Activated CD4-positive, alpha-beta T cell treated with anti-CD3 and anti-CD28 coated beads, Interleukin-2, amount 50 U/mL, for 16 hours (primary cell): ENCODE measurements at places on chromosomes 2 and 18.

GRCh38 chr2:75327334-75327733 lies 128.0 kb upstream of the TACR1 start:
- DNase-seq = no peak

GRCh38 chr2:71457923-71458322 lies 4.6 kb downstream of the DYSF start:
- no peak for DNase-seq

- DNase-seq = no peak
These were observed 35.5 kb downstream of the VAPA start for GRCh38 chr18:9949315-9949714.

DNA sequence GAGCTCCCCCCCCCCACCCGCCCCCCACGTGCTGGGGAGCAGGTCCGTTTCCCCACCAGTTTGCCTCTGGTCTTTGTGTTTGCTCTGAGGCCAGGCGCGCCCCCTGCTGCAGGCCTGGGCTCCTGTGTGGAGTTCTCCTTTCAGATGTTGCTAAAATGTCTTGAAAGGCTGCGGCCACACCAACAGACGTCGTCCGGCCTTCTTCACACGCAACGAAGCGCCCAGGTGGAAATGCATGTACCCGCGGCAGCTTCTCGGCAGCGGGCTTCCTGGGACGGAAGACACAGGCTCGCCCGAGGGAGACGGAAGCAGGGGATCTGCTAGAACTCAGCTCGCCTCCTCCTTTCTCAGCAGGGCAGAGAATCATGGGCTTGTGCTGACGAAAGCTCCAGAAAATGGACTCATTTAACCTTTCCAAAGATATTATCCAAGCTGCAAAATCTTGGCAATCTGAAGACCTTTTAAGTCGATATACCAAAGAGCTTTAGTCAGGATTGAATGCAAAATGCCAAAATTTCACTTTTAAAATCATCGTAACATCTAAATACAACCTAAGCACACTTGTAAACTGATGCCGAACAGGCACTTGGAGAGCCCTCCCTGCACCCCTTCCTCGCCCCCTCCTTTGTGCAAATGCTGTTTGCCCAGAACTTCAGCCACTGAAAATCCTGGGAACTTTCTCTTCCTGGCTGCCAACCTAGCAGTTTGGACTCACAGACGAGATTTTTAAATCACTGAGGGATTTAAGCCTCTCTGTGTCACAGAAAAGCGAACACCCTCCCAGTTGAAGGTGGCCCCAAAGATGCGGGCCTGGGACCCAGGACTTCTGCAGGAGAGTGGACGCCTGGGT lies 125.5 kb upstream of the ZNF516 start:
- DNase-seq = peak; percentile 39

DNA sequence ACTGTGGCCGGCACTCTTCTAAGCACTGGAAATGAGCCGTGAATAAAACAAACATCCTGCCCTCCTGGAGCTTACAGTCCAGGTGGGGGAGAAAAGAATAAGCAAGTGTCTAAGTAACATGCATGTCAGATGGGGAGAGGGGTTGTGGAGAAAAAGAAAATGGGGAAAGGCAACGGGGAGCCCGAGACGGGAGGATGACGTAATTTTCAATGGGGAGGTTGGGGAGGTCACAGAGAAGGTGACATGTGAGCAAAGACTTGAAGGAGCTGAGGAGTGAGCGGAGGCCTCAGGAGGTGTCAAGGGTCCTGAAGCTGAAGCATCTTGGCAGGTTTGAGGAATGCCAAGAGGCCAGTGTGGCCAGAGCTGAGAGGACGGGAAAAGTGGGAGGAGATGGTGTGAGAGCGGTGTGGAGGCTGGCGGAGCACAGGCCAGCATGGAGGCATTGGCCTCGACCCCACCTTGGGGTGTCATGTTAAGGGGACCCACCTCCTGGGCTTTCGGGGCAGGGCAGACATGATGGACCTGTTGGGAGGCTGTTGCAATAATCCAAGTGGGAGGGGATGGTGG lies 15.0 kb upstream of the NTSR2 start:
- no peak for DNase-seq

DNA sequence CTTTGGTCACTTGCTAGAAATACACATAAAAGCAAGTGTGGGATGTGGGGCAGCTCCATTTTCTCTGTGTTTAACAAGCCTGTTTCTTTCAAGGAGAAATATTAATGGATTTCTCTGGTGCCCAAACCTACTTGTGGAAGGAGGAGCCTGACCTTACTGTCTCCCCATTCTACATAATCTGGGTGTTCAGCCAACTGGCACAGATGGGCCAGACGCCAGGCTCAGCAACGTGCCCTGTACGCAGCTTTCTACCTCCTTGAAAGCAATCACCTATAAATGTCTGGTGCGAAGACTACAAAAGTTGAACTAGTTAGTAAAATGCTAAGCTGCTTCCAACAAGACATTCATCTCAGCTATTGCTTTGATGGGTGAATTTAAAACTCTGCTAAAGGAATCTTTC lies 33.2 kb upstream of the MYO3B start:
- DNase-seq = no peak

GRCh38 chr2:205464681-205465080 lies 217.6 kb upstream of the NRP2 start:
- no peak for DNase-seq

DNA sequence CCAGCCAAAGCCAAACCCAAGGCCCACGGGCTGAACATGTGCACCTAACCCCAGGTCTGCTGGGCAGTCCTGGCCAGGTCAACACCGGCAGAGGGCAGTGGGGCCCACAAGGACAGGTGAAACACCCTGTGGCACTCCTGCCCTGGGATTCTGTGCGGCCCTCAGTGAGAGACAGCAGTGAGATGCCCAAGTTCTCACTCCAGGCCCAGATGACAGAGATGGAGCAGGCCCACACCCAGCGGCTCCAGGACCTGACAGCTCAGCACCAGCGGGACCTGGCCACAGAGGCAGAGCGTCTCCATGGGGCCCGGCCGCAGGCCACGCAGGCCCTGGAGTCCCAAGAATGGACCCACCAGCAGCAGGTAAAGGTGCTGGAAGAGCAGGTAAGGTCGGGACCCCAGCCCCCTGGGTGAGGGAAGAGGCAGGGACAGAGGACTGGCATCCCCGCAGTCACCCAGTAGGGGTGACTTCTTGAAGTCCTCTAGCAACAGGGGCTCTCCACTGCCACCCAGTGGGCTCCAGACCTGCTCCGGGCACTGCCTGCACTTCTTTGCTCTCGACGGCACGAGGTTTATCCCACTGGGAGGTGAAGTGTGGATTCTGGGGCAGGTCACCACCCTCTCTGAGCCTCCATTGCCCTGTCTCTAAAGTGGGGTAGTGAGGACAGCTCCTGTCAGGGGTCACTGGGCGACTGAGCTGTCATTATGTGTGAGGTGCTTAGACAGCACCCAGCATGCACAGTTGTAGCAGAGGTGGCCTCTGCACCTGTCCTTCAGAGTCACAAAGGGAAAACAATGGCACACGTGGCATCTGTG lies 8.8 kb upstream of the SNED1 start:
- DNase-seq = no peak

DNA sequence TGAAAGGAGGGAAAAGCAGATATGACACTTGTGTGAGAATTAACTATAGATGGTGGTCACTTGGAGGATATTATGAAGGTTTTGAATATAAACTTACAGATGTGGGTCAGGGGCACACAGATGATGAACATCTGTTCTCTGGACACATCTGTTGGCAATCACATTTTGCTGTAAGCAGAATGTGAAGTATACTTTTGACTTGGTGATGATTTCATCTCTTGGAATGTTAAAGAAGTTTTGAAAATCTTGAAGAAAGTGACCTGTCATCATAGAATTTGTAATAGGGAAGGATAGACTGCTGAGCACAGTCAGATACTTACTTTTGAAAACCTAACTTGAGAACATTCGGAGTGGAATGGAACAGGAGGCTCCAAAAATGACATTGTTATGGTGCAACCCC lies 40.2 kb downstream of the PIKFYVE start:
- DNase-seq = no peak

DNA sequence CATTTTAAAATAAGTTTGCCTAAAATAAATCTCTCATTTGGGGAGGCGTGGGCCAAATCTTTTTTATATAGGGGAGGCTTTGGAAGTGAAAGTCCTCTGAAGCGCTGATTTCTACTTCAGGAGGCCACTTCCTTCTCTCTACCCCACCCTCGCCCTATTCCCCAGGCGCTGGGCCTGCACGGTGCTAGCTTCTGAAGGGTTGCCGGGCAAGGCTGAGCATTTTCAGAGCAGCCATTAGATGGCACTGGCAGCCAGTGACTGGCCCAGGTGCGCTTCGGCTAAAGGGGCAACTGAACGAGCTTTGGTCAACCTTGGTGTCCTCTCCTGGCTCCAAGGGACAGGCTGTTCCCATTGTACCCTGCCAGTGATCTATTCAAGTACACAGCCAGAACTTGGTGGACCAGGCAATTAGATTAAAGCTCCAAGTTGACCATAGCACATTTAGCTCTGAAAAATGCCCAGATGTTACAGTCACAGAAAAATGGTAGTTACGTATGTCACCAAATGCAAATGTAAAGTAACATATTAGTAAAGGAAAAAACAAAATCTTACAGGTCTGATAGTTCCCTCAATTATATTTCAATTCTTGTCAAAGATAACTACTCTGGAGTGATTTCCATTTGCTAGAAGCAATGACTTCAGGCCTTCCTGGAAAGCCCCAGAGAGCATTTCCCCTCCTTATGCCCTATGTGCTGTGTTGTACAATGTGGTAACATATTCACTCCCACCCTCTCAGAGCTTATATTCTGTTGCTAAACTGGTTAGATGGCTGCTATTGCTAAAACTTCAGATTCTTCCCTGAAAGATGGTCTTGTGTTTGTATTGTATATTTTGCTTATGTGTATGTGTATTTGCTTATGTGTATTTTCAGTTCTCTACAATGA lies 2.1 kb downstream of the POMC start:
- DNase-seq = peak; percentile 44

DNA sequence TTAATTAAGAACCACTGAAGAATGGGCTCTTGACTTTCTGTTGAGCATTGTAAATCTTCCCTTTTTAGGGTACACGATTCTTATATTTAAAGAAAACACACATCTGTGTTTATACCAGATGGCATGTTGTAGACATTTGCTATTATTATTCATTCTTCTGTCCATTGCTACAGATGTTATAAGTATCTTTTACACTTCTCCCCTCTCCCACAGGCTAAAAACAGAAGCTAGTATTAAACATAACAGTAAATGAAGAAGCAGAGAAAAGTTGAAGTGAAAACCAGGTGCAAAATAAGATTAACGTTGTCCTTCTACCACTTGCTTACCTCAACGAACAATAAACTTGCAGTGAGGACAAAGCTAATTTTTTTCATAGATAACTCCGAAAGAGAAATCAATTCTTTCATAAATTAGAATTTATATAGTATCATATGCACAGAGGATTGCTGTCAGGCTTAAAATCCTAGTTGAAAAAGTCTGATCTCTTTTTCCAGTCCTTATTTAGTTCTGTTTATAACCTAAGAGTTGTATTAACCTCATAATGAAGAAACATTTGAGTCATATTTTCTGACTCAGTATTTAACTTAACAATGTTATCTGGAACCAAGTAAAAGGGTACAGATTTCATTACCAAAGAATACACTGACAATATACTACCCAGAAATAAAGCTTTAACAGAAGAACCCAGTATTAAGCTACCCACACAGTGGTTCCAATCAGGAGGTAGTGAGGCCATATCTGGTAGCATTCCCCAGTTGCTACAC lies 16.4 kb upstream of the ZNF385B start:
- DNase-seq = no peak

- no peak for DNase-seq
These were observed 220.8 kb downstream of the SPP2 start for GRCh38 chr2:234271338-234271737.

- no peak for DNase-seq
These were observed 1491.9 kb upstream of the CELF4 start for GRCh38 chr18:39057423-39058064.

GRCh38 chr2:38417745-38418689 lies 40.9 kb upstream of the ATL2 start:
- no peak for DNase-seq

DNA sequence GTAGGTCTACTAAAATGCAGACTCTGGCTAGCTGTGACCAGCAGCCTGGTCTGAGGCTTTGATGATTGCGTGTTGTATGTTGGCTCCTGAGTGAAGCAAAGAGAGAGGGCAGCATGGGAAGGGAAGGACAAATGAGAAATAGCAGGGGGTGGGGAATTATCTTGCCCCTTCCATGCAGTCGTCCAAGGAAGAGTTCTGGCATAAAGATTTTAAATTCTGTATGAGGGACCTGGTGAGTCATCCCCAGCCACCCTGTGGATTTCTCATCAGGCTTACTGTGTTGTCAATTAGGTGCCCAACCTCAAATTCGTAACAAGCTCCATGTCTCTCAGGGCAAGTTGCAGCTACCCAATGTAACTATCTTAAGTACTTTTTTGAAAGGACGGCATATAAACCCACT lies 72.1 kb upstream of the NOSTRIN start:
- no peak for DNase-seq

GRCh38 chr18:13579874-13580273 lies 146.5 kb downstream of the FAM210A start:
- DNase-seq = no peak

DNA sequence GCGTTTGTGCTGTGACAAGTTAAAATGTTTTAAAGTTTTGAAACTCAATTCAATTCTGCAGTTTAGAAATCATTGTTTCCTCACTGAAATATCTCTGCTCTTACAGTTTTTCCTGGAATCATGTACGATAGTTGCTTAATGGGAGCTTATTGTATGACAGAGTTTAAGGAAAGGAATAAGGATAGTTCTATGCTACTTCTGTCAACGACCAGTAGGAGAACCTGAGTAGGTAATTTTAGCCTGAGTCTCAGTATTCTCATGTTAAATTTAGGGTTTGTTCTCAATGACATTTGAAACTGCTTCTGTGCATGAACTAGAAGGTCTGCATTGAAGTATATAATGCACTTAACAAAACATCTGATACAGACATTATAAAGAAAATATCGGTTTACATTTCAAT lies 361.1 kb downstream of the CPS1 start:
- DNase-seq = no peak

DNA sequence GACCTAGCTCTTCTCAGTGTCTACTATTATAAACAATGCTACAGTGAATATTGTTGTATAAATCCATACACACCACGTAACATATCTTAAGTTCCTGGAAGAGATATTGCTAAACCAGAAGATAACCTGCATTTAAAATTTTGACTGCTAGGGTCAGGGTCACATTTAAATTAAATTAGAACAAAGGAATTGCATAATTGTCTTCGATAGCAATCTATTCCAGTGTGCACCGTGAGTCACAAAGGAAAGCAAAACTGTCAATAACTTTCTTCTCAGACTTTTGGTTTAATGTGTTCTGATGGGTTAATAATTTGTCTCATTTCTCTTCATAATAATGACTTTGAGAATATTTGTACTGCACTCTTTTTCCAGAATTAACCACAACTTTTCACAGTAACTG lies 4.2 kb downstream of the GEN1 start:
- DNase-seq = no peak
